ENCODE measurements at places on chromosomes 4 and X.

- no peak for DNase-seq
Observed at GRCh38 chr4:80611678-80611979, 276.1 kb downstream of the CFAP299 start.

GRCh38 chrX:70592091-70592490 is 147.5 kb downstream of the DLG3 start:
- no peak for DNase-seq

DNA sequence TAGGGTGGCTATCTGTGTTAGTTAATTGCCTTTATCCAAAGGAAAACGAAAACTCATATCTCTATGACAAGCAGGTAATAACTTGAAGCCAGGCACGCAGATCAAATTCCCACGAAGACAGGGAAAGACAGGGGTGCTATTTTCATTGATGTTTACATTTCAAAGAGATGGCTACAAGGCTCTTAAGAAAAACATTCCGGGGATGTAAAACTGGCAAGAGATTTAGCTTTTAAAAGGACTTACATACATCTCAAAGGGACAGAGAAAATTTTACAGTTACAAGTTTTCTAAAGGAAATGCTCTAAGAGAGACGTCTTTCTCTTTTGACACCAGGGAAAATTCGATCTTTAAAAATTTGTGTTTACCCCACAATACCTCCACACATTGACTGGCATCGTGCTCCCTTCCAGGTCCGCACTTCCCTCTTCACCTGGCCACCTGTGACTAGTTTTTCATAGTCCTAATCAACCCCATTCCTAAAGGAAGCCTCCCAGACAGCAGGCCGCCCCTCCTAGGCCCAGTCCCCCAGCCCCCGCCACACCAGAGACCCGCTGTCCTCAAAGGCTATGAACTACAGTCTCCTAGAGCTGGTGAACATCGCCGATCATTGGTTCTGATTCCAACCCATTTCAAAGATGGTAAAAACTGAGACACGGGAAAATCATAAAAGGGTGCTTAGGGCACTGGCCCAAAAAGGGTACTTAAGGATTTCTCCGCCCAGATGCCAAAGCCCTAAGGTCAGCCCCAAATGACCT is 649 bp upstream of the ARAF start:
- no peak for DNase-seq

GRCh38 chrX:111041018-111041462 is 55.0 kb upstream of the PAK3 start:
- DNase-seq: no peak

DNA sequence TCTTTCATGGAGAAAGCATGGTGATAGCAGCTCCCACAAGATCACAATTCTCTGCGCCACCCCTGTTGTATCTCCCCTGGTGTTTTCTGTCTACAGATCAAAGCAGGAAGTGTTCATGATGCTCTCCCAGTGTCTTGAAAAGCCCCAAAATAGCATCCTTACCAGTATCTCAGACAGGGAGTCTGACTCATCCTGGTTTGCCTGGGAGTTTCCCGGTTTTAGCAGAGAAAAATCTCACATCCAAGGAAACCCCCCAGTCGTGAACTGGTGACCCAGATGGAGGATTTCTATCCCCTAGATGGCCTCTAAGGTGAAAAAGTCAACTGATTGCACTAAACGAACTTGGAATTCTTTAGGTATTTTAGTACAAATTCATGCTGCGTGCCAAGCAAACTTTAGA is 64.3 kb upstream of the NR0B1 start:
- no peak for DNase-seq

DNA sequence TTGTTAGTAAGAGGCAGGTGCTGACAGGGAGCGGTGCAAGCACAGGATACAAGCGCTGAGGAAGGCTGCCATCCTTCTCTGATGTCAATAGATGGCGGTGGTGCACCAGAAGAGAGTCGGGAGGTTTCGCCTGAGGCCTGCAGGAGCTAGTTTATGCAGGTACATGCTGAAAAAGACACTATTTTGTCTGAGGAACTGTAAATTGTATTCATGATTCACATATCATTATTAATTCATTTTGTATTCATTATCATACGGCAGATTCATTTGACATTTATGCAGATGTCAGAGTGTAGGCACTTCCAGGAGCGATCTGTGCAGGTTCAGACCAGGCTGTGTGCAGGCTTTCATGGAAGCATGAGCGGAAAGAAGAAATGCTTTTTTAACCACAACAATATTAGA is 824.0 kb downstream of the STIM2 start:
- no peak for DNase-seq

- no peak for DNase-seq
Observed at GRCh38 chr4:22692736-22693135, at the start of gene GBA3. TSS of gene GBA3 (plus strand) at chr4:22692937.

- no peak for DNase-seq
Observed at GRCh38 chr4:23171976-23172375, 479.2 kb downstream of the GBA3 start.

GRCh38 chr4:168701061-168701460 is 204.2 kb downstream of the PALLD start:
- DNase-seq: no peak

- DNase-seq: no peak
Observed at GRCh38 chr4:138910195-138910913, 105.2 kb upstream of the NOCT start.

GRCh38 chr4:173501592-173502150 is 28.4 kb downstream of the HAND2 start:
- no peak for DNase-seq

- no peak for DNase-seq
Observed at GRCh38 chr4:94700298-94700697, 57.5 kb upstream of the BMPR1B start.

- DNase-seq: no peak
Observed at GRCh38 chr4:15906020-15906443, 32.5 kb downstream of the FGFBP1 start.

DNA sequence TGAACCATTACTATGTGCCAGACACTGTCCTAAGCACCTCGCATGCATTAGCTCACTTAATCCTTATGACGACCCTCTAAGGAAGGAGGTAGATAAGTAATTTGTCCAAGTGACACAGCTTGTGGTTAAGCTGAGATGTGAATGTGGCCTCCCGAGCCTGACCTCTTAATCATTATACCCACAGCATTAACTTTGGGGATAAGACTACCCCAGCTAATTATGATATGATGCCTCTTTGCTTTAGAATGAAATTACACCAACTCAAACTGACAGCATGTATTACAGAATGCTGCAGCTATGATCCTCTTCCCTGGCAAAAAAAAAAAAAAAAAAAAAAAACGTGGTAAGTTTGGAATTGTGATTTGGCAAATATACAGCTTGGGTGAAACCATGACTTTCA is 53.5 kb downstream of the APBB2 start:
- no peak for DNase-seq

DNA sequence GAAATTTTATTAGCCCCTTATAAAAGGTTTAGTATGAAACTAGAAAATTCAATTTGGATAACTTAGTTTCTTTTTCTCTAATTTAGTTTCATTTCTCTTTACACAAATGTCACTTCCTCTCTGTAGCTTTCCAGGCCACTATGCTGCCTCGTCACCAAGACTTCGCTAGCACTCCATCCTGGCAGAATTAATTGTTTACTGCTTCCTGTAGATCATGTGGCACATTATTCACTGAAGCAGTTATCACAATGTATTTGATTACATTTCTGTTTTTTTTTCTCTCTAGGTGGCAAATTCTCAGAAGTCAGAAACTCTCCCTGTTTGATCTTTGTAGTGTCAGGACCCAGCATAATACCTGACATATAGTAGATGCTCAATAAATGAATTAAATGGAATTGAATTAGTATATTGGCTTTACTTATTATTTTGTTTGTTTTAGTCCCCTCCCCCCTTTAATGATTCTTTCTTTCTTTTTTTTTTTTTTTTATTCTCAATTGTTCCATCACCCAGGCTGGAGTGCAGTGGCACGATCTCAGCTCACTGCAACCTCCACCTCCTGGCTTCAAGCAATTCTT is 9.3 kb upstream of the SAT1 start:
- DNase-seq: no peak

- DNase-seq: no peak
Observed at GRCh38 chrX:1361275-1361674, 24.7 kb downstream of the IL3RA start.

GRCh38 chrX:45022150-45022549 is 149.2 kb downstream of the KDM6A start:
- DNase-seq: no peak

- DNase-seq: no peak
Observed at GRCh38 chr4:6425336-6425735, 47.1 kb downstream of the PPP2R2C start.

GRCh38 chrX:1060562-1060960 is 151.9 kb downstream of the CRLF2 start:
- DNase-seq: no peak

DNA sequence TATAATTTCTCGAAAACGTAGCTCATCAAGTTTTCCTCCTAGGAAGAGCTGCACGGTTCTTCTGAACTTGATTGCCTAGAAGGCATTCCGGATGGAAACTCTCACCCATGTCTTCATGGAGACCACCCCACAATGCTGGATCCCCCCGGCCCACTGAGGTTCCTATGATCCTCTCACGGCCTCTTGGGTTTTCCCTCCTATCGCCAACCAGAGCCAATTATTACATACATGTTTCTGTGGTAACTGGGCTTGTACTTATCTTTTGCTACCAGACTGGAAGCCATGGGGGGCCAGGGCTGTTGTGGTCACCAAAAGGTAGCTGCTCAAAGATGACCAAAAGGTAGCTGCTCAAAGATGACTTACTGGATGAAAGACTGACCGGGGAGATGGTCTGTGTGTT is 131.5 kb downstream of the AFAP1 start:
- no peak for DNase-seq

DNA sequence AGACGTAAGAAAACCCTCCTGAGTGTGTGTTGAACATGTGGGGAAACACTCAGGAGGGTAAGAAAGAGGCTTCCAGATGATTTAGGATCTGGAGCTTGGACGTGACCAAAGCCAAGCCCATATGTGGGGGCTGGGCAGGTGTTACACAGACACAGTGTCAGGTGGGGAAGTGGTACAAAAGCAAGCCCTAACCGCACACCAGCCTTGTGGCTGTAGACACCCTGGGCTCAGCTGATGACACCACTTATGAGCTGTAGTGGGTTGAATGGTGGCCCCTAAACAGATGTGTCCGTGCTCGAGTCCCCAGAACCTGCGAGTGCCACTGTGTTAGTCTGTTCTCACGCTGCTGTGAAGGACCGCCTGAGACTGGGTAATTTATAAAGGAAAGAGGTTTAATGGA is 25.0 kb upstream of the NSG1 start:
- DNase-seq: no peak

GRCh38 chr4:140076307-140076706 is 77.7 kb downstream of the MAML3 start:
- DNase-seq: no peak

GRCh38 chrX:45712067-45712466 is 511.4 kb upstream of the DIPK2B start:
- DNase-seq: no peak

GRCh38 chr4:144449611-144450010 is 196.3 kb upstream of the HHIP start:
- DNase-seq: no peak

- DNase-seq: no peak
Observed at GRCh38 chrX:127177966-127178365, 358.4 kb downstream of the PRR32 start.

GRCh38 chr4:86496094-86497080 is 97.7 kb upstream of the PTPN13 start:
- DNase-seq: no peak

DNA sequence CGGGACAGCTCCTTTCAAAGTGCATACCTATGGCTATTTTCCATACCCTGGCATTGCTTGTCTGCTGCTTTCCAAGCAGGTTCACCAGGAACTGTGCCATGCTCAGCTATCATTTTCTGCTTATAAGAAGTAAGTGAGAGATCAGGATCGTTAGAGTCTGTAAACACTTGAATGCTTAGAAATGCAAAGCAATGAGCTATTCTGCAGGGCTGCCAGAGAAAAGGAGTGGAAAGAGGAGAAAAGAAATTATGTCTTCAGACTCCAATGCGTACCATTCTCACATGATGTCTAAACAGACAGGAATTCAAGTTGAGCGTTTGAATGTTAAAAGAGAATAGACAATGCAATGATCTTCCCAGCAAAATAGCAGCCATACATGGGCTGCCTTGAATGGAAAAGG is 245.5 kb upstream of the SLC7A11 start:
- DNase-seq: no peak

DNA sequence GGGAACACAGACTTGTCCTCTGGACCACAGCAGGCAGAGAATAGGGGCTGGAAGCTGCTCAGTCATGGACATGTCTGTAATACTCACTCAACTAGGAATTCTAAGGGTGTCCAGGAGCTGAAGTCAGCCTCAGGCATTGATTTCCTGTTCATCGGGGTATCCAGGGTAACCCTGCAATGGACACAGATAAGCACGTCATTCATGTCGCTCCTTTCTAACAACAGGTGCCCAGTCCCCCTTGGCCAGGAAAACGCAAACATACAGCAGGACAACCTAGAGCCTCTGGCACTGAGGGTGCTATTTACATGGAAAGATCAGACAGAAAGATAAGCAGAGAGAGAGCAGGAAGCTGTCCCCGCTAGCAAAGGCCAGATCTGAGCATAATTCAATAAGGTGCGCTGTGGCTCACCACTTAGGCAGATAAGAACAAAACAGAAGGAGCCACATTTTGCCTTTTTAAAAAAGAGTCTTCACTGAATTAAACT is 21.3 kb downstream of the QDPR start:
- DNase-seq: no peak

GRCh38 chr4:88649716-88650115 is 47.9 kb downstream of the NAP1L5 start:
- no peak for DNase-seq

DNA sequence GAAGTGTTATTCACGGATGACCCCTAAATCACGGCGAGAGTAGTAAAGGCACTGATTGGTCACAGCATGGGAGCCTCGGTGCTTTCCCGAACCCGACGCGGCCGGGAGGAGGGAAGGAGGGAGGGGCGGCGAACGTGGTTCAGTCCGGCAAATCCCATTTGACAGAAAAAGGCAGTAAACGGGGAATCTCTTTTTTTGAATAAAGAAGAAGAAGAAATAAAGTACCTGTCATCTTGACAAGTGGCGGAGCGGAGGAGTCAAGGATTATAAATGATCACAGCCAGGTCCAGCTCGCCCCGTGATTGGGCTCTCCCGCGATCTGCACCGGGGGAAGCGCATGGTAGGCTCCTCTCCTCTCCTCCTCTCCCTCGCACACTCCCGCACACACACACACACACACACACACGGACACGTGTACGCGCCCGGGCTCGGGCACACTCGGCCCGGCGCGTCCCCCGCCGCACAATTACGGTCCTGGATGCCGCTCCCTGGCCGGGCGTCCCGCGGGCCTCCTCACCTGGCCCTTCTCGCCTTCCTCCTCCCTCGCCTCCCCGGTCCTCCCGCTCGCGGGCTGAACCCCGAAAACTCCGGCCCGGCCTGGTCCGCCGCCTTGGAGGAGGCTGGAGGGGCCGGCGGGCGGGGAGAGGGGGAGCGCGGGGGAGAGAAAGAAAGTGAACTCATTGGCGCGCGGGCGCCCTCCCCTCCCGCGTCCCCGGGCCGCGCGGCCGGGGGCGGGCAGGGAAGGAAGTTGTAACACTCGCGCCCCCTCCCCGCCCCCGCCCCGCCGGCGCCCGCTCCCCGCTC is 99.2 kb upstream of the TENM3 start:
- DNase-seq: no peak

- DNase-seq: peak; percentile 41
Observed at GRCh38 chr4:108148316-108148715, 20.4 kb downstream of the LEF1 start.

Data from stimulated activated CD4-positive, alpha-beta T cell treated with anti-CD3 and anti-CD28 coated beads, Interleukin-4, amount 100 ng/mL, for 4 hours (primary cell).